ENCODE measurements at places on chromosomes 3 and 15.

DNA sequence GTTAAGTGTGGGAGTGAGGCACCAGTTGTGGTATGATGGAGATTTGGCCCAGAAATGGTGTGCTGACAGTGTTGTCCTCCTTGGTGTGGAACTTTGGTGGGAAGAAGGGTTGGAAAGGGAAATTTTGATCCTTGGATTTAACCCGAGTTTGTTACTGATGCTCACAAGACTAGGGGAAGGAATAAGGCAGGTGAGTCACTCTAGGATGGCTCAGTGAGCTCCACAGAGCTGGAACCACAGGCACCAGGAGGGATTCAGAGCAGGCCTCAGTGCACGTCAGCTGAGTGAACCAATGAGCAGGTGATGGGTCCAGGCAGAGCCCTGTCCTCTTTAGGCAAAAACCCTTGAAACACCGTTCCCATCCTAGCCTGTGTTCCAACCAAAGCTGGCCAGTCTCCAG, 11.4 kb downstream of the CHRD start:
- no peak for DNase-seq

DNA sequence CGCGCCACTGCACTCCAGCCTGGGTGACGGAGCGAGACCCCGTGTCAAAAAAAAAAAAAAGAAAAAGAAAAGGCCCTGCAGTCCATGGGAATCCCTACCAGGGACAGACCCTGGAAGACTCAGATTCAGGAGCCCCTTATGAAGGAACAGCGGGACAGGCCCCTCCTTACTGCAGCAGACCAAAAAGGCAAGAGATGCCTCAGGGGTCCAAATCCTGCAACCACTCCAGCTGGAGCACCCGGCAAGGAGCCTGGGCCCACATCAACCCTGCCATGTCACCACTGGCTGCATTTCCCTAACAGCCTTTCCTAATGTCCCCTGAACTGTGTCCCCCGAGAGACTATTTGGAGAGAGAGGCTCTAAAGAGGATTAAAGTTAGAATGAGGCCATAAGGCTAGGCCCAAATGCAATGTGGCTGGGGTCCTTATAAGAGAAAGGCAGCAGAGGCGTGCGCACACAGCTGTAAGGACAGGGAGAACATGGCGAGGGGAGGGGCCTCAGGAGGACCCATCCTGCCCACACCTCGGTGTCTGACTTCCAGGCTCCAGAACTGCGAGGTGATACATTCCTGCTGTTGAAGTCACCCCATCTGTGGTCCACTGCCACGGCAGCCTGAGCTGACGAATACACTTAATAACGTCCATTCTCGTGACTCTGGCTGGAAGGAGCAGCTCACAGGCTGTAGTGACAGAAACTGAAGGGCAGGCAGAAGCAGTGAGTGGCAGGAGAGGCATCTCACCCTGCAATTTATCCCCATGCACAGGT, 78.1 kb downstream of the ATP10A start:
- DNase-seq, result no peak

DNA sequence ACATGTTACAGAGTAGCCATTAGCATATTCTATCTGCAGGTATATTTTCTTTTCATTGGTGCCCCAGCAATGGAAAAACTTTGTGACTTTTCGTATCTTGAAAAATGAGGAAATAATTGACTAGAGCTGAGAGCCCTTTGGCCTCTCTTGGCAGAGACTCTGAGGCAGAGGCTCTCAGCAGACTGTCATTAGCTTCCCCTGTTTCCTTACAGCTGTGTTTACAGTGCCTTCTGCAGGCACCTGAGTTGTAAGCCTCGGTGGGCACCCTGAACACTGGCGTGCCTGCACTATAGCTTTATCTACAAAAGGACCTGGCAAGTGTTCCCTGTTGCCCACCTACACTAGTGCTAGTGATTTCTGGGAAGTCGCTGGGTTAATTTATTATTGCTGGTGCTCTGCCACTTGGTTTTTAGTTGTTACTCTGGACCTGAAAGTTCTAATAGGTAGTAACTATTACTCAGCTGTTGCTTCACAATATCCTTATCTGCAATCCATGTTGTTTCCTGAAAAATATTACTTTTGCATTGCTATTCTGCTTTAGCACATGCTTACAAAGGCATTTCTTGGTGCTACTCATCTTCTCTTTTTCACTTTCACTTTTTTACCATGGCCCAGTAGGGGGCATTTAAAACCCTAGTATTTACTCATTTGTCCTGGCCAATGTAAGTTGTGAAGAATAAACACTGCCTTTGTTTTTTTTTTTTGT, 7.8 kb upstream of the GPR171 start:
- DNase-seq, result peak; percentile 69

GRCh38 chr15:74240002-74240568, 4.0 kb downstream of the CCDC33 start:
- DNase-seq, result peak; percentile 63

GRCh38 chr15:62758126-62758951, 284.2 kb upstream of the TPM1 start:
- peak; percentile 90 for DNase-seq

Data from choroid plexus epithelial cell (primary cell).